ENCODE measurements at places on chromosomes 12 and 14.
A peak's percentile ranks its signal among the peaks of the same experiment; 100 is the strongest.

DNA sequence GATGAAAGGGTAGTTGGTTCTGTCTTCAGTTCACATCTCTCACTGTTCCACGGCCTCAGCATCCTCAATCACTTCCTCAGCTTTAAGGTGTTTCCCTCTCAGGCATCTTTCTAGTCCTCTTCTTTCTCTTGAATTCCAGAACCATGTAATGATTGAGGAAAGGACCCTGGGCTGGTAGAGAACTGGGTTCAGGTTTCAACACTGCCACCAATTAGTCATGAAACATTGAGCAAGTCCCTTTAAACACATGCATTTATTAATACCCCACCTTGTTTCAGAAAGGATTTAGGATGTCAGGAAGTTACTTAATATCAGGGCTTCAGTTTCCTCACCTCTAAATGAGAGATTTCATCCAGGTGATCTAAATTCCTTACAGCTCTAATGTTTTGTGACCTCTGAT is 7.2 kb downstream of the DMAC2L start:
- no peak for DNase-seq

DNA sequence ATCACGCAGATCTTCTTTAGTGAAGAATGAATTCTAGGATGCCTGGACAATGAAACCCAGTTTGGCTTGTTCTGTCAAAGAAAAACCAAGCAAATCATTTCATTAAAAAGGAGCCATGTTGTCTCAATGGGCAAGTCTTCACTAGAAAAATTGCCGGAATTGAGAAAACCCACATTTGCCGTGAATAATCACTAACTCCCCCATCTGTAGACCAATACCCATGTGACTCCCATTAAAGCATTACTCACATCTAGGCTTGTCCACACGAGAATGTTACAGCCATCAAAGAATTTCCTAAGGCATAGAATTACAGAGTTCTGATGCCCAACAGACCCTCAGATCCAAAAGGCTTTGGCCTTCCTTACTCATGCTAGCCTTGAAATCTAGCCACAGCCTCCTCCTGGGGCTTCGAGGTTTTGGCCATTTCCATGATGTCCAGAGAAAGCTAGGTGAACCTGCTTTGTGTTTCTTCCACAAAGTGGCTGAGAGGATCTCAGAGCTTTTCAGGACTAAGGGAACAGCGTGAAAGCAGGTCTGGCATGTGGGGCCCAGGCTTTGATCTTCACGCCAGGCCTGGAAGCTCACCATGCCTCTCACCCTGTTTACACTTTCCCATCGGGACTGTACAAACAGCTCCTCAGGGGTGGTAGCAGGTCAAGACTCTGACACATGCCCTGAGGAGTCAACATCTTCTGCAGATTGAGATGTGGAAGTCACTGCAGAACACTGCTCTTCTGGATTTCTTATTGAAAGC is 12.1 kb downstream of the SLC7A8 start:
- DNase-seq = no peak

- DNase-seq = no peak
Observed at GRCh38 chr12:40828593-40828990, 136.4 kb downstream of the CNTN1 start.

DNA sequence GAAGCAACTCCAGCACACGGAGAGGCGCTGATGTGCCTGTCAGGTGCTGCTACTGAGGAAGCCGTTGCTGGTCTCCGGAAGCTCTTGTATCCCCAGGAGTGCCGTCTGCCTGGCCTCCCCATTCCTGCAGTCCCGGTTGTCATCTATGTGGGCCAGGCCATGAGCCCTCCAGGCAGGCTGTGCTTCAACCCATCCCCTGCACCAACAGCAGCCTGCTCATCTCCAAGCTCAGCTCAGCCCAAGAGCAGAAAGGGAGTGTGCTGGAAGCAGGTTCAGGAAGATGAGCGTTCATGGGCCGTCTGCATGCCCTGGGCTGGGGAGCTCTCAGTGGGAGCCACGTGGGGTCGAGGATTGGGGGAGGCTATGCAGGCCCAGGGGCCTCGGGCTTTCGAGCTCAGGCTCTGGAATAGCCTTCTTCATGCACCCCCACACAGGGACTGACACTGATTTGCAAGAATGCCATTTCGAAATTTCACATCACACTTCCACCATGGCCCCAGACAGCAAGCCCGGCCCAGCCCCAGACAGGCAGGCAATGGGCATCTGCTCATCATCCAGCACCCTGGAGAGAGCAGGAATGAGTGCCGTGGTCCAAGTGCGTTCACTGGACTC is 164.5 kb downstream of the KIF26A start:
- DNase-seq = no peak

DNA sequence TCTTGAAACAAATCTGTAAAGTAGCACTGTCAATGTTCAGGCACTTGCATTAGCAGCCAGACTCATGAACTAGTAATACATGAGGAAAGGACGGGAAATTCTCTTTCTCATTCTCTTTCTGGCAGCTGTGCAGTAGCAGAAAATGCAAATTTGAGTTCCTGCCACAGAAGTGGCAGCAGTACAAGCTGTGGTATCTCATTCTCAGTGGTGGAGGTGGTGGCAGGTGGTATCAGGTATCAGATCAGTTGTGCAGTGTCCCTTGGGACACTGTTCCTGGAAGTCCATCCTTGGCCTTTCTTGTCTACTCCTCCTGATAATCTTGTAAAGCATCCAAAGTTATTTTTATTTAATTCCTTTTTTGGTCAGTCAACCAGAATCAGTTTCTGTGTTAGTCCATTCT is 103.0 kb downstream of the C12orf42 start:
- no peak for DNase-seq

DNA sequence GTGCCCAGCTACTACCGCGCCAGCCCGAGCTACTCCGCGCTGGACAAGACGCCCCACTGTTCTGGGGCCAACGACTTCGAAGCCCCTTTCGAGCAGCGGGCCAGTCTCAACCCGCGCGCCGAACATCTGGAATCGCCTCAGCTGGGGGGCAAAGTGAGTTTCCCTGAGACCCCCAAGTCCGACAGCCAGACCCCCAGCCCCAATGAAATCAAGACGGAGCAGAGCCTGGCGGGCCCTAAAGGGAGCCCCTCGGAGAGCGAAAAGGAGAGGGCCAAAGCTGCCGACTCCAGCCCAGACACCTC is 697 bp downstream of the HOXC10 start:
- DNase-seq = no peak

GRCh38 chr12:86917121-86917520 is 660.9 kb upstream of the MGAT4C start:
- no peak for DNase-seq

DNA sequence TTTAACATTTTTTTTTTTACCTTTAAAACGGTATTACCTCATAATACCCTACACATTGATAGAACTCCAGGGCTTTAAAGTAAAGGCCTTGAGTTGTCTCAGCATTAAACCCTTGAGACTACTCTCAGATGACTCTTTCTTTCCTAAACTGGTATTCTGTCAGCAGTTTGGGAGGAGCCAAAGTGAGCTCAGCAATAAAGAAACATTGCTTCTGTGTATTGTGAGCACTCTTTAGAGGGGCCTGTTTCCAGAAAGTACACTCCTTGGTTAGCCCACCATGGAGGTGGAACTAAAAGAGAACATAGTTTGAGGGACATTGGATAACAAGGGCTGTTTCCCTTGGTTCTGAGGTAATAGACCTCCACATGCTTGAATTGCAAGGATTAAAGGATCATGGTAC is 20.4 kb downstream of the MAP3K12 start:
- no peak for DNase-seq

- peak; percentile 38 for DNase-seq
Observed at GRCh38 chr12:120015313-120015712, 26.3 kb downstream of the BICDL1 start.

DNA sequence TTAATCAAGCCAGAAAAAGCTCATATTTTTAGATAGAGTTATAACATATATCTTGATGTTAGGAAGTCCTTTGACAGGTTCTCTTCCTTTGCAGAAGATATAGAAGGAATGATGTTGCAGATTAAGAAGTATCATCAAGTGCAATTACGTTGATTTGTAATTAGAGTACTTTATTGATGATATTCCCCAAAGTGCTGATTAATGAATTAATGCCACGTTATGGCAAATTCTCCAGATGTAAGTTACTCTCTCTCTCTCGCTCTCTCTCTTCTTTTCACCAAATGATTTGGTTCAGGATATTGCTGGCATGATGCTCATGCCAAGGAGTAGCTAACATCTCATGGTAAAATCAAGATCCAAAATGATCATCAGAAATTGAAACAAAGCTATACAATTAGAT is 18.1 kb upstream of the CAND1 start:
- DNase-seq = no peak
